ENCODE measurements at places on chromosomes 11 and 22.

DNA sequence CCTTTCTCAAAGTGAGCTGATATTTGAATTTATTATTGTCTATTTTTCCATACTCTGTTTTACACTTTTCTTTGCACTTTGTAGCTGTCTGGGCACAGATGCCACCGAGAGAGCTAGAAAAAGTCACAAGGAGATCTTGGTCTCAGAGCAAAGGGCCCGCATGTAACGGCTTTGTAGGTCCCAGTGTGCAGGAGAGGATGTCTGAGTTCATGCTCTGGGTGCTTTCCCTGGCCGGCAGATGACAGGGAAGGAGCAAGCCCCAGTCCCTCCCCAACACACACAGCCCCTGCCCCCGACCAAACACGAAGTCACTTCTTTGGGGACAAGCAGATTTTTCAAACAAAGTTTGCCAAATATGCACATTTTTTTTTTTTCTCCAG, 55.8 kb downstream of the SMIM38 start:
- no peak for DNase-seq

DNA sequence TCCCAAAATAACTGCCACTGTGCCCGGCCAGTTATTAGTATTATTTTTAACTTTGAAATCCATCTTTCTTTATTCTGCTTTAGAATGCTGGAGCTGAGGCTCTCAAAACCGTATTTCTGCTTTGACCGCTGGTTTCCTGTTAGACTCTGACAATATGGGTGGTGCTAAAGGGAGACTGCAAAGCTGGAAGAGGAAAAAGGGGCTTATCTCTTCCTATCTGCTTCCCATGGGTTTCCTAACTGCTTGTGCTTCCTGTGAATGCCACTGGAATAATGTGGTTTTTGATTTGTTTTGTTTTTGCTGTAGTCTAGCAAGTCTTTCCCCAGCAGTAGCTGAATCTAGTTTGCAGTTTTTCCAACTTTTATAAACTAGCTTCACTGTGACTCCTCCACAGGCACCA, 43.6 kb downstream of the XRRA1 start:
- no peak for DNase-seq

DNA sequence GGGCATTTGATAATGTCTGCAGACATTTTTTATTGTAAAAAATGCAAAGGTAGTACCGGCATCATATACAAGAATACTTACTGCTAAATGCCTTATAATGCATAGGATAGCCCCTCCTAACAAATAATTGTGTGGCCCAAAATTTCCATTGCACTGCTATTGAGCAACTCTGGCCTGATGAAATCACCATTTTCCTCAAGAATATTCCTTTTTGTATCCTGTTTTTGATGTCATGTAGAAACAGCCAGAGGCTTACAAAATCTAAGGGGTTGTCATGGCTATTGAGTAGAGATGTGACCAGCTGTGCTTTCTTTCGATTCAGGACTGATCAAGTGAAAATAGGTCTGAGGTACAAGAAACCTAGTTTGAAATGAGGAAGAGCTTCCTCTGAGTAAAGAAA, 854.3 kb downstream of the KCNA4 start:
- DNase-seq = no peak

GRCh38 chr11:121895919-121896318, 220.1 kb downstream of the BLID start:
- DNase-seq = no peak

GRCh38 chr11:12784987-12785386, 110.8 kb downstream of the TEAD1 start:
- no peak for DNase-seq

GRCh38 chr22:49380828-49381114, 446.9 kb downstream of the BRD1 start:
- DNase-seq = no peak

DNA sequence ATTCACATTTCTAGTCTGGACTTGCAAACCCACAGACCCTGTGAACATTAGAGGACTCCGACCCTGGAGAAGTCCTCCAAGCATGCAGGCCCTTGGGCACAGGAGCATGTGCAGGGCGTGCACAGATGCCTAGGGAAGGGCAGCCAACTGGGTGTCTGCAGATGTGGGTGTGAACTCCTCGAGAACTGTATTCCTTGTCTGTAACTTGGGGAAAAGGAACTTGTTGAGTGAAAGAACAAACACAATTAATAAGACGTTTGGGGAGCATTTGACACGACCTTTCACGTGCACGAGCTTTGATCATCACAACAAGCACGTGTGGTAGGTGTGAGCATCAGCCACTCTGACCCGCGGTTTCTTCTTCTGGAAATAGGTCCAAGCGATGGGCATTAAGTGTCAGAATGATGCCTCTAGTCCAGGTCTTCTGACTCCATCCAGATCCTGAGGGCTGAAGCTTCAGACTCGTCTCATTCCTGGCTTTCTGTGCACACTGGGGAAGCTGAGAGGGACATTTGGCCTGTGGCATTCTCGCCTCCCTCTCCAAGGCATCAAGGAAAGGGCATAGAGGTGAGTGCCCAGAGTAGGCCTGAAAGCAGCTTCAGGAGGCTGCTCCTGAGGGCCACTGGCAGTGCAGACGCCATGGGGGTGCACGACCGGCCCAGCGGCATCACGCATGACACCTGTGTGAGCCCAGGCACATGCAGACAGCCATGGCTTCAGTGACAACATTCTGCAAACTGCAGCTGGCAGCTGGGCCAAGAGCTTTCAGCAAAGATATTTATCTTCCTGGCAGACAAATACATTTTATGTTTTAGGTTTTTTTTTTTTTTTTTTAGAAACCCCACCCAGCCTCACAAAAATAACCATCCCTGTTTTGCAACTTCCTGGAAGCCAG, 32.5 kb downstream of the ALX4 start:
- no peak for DNase-seq

Data from AG09309 (cell line).